CD14-positive monocyte (primary cell): ENCODE measurements at places on chromosomes 2 and 18.

DNA sequence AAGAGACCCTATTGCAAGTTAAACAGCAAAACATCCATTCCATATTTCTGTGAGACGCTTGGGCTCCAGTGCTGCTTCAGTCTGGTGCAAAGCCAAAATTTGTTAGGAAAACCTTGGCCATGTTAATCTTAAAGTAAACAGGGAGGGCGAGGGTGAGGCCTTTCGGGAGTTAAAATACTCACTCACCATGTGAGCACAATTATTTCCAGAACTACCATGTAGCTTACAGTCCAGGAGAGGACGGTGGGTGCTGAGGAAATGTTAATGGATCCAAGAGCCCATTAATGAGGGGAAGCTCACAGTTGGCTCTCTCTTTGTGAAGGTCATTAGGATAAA, 286.4 kb downstream of the SLC8A1 start:
- DNase-seq: no peak

GRCh38 chr18:9333441-9334328, 888 bp upstream of the TWSG1 start:
- peak; percentile 47 for DNase-seq

DNA sequence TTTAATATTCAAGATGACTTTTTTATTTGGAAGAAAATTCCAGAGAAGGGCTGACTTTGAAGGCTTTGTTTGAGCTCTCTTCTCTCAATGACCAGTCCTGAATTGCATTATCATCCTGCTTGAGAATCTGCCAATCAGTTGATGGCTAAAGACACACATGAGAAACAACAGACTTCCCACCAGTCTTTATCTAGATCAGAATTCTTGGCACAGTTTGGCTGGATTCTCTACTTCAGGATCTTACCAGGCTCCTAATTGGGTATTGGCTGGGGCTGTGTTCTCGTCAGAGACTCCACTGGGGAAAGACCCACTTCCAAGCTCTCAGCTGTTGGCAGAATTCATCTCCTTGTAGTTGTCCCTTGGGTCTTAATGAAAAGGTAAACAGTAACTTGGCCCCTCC, 86.0 kb downstream of the WDSUB1 start:
- no peak for DNase-seq

DNA sequence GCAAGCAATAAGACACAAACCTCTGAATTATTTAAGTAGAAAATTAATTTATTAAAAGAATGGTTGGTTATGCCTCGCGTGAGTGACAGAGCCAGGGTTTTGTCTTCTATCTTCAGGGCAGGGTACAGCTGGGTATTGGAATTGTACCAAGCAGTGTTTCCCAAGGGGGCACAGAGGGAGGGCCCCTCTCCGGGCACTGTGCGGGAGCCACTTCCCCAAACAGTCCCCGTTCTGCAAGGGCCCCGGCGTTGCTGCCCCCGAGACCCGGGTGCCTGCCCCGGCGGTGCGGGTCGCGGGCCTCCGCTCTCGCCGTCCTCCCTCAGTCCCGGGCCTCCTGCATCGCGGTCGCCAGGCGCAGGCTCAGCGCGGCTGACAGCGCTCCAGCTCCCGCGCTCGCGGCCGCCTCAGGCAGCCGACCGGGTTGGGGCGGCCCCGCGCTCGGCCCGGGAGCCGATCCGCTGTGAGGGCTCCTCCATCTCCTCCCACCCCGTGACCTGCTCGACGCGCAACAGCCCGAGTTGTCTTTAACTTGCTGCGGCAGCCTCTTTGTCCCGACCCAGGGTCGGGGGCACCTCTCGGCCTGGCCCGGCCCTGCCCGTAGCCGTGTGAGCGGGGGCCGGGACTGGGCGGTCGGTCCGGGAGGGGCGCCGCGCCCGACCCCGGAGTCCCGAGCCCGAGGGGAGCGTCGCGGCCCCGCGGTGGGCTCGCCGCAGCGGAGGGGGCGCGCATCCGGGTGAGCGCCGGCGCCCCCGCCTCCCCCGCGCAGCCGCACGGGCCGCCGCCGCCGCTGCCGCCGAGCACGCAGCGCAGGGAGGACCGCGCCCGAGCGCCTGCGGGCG, 620 bp upstream of the GALNT1 start:
- peak; percentile 53 for DNase-seq

DNA sequence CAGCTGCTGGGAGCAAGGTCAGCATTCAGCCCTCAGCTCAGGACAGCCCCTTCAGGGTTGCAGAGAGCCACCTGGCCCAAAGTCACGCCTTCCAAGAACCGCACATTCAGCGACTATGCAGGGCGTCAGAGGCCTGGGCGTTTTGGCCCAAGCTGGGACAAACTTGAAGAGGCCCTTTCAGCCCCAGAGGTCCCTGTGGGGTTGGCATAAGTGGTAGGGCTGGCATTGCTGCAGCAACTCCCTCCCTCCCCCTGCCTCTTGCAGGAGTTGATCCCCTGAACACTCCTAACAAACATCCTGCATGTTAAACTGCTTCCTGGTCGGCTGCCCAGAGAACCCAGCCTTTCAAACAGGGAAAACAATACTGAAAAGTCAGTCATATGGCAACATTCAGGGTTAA, 192.9 kb upstream of the SMAD2 start:
- no peak for DNase-seq

DNA sequence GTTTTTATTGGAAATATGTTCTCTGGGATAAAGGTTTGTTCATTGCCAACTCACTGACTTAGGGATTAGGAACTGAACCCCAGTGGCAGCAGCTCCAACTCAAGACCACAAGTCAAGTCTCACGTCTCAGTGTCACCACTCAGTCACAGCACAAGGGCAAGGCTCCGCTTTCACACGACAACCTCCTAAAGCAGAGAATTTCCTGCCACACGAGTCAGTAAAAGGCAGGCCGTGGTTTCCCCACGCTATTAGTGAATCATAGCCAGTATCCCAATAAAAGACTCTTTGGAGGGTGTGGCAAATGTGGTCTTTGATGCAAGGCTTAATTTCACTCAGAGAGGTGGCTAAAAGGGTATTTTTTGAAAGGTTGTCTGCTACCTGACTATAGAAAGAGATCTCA, 57.6 kb downstream of the PIEZO2 start:
- no peak for DNase-seq

- no peak for DNase-seq
These were observed 92.7 kb downstream of the USP40 start for GRCh38 chr2:233473878-233474277.

DNA sequence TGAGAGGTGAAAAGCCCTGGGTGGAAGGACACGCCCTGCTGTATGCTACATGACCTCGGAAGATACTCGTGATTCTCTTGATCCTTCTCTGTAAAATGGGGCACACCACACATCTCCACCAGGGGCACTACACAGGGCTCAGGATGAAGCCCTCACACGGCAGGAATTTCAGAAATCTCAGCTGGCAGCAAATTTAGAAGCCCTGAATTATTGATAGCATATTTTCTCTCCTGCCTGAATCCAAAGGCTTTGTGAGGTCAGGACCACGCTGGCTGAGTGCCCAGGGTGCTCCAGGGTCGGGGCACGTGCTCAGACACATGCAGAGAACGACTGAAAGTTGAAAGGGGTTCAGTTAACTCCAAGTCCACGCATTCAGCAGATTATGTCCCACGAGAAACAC, 42.1 kb upstream of the GALR1 start:
- DNase-seq: peak; percentile 53

DNA sequence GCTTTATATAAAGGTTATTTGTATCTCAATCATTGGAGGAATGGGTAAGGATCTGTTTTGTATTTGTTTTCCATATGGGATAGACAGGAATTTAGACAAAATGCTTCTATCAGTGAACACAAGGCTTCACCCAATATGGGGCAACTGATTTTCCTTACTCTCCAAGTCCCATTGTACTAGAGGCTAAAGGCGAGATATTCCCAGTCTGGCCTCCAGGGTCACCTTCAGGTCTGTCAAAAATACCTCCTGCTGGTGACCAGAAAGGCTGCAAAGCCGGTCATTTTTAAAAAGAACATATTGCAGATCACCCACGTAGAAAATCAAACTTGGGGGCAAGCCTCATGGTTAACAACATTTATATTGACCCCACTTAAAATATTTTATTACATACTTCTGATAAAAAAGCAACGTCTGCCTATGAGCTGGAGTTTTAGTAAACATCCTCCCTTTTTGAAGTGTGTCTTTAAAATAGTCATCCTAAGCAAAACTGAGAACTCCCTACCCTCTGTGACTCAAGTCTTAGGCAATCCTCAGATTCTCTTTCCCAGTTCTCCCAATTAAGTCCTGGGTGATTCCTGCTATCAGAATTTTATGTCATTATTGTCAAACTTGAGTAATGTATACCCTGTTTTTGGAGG, 276.6 kb downstream of the MREG start:
- DNase-seq: peak; percentile 44

- DNase-seq: peak; percentile 55
These were observed 127.3 kb downstream of the RNF144A start for GRCh38 chr2:7044253-7045250.

- peak; percentile 15 for DNase-seq
These were observed 46.8 kb downstream of the SEMA4F start for GRCh38 chr2:74700643-74701372.

- DNase-seq: no peak
These were observed 37.5 kb downstream of the VPS54 start for GRCh38 chr2:63981702-63982103.

- no peak for DNase-seq
These were observed 73.1 kb downstream of the HDAC4 start for GRCh38 chr2:239327536-239328350.

DNA sequence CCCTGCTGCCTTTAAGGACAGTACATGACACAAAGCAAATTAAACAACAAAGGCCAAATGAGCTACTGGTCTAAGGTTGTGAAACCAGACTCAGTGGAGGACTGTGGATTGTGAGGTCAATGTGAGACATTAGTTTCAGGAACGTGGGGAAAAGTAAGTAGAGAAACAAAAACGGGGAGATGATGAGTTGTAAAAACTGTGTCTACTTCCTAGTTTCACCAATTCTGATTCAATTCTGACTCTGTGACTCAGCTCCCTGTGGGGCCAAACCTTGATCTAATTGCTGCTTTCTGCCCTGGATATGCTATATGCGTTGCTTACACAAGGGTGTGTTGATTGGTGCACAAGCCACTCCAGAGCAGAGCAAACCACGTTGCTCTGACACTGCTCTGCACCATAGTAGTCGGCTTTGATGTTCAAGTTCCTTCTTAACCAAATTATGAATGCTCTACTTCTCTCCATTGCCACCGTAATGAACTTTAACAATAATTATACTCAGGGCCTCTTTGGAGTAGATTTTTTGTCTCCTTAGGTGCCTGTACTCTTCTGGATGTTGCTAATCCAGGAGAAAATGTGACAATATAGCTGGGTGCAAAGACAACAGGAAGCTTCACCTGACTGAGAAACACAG, 1640.1 kb upstream of the CELF4 start:
- no peak for DNase-seq

- DNase-seq: no peak
These were observed 823 bp downstream of the PARD3B start for GRCh38 chr2:204545861-204546735.

DNA sequence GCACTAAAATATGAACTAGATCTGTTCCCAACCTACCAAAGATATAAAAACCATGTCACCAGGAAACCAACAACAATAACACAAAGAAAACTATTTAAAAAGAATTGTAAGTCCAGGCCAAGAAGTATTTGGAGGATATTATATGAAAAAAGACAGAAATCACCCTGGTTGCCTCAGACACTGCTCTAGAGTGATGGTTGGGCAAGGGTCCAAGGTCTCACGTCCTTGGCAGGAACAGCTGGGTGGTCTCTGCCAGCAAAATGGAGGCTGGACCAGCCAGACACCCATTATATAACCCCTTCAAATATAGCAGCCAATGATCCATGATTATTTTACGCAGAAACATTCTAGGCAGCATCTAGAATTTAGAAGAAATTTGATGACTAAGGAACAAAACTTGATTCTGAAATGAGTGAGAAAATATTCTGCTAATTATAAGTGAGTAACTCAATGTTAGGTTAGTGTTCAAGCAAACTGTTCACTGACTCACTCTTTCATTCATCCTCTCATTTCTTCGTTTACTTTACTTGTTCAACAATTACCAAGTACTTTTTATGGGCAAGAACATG, 35.4 kb downstream of the MRPL35 start:
- no peak for DNase-seq

DNA sequence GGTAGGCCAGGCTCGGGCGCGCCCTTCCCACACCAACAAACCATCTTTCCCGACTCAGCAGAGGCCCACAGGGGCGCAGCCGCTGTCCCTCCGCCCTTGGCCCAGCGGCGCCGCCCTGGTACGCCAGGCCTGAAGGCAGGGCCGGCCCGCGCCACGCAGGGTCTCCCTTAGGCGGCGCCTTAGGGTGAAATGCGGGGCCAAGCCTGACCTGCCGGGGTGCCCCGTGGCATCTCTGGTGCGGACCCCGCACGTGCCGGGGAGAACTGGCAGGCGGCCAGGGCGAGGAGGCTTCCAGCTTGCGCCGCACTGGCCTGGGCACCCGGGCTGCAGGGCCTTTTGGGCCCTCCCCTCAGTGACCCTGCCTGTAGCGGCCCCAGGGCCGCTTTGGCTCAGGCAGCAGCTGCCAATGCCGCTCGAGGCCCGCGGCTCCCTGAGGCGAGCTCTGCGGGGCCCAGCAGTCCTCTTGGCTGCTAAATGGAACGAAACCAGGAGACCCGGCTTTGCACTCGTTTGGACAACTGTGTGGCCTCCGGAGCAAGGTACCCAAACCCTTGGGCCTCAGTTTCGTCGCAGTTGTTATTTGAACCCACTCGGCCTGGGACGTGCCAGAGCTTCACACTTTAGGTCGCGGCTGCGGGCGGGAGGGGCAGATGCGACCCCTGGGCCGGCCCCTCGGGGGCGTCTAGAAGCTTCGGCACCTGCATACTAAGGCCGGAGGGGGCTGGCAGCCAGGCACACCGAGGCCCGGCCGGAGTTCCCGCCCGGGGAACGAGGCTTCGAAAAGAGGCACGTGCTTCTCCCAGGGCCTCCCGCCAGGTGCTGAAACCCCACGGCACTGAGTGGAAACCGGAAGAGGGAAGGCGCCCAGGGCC, 8.5 kb downstream of the OTX1 start:
- no peak for DNase-seq

- DNase-seq: no peak
These were observed 24.1 kb downstream of the DYNC1I2 start for GRCh38 chr2:171711351-171711750.

DNA sequence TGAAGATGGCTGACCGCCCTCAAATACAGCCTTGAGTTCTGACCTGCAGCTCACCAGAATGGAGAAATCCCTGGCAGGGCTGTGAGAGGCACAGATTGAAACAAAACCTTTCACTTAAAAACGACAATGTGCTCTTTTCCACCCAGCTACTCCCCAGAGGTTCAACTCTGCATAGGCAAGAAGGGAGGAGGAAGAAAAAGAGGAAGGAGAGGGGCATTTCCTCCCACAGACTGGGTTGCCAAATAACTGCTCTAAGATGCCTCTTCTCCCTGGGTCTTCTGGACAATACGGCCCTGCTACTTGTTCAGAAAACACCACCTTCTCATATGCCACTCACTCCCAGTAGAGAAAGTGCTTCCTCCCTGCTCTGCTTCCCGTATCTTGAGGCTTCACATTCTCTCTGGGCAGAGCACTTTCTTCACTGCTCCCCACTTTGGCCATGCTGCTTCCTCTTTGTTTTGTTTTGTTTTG, 136.4 kb upstream of the SLC1A4 start:
- peak; percentile 91 for DNase-seq

GRCh38 chr2:191341436-191341835, 96.2 kb downstream of the MYO1B start:
- no peak for DNase-seq

- DNase-seq: no peak
These were observed 405.9 kb downstream of the XIRP2 start for GRCh38 chr2:167293943-167294775.

- DNase-seq: no peak
These were observed 48.9 kb downstream of the FSIP2 start for GRCh38 chr2:185787227-185788145.

GRCh38 chr2:218805627-218806026, 23.7 kb downstream of the CYP27A1 start:
- DNase-seq: no peak
